Psoas muscle (tissue), 8 donors: ENCODE measurements at places on chromosomes 12 and 14.
A peak's percentile ranks its signal among the peaks of the same experiment; 100 is the strongest.

GRCh38 chr12:56257491-56258067 is 605 bp downstream of the ANKRD52 start:
- H3K36me3 ChIP-seq, result peaks cover 44% of the 10 kb centered on the region
- DNase-seq, result no peak
- H3K4me1 ChIP-seq, result peaks cover 41% of the 10 kb centered on the region
- H3K4me3 ChIP-seq, result peak overlapping the region; percentile 97
- peak overlapping the region; percentile 89 for H3K27ac ChIP-seq
- no peaks in the 10 kb centered on the region for H3K27me3 ChIP-seq

DNA sequence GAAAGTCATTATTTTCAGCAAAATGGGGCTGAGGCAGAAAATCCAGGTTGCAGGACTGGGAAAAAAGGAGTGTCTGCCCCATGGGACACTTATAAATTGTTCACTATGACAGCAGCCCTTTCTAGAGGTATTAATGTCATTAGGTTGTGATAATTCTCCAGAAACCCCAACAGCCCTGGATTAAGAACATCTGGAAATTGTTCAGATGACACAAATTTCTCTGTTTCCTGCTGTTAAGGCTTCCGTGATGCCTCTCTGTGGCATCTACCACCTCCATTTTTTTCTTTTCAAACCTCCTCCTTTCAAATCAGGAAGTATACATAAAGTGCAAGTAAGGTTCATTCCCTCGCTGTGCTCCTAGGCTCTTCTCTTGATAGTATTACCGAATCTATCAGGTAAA is 25.6 kb downstream of the EGLN3 start:
- H3K36me3 ChIP-seq, result peaks cover 62% of the 10 kb centered on the region
- H3K27ac ChIP-seq, result no peak overlapping the region
- H3K27me3 ChIP-seq, result no peaks in the 10 kb centered on the region

GRCh38 chr14:64706593-64707193 is 2.5 kb downstream of the PLEKHG3 start:
- no peak for DNase-seq
- H3K4me3 ChIP-seq, result peak overlapping the region; percentile 89
- H3K27ac ChIP-seq, result peak overlapping the region; percentile 74
- no peaks in the 10 kb centered on the region for H3K36me3 ChIP-seq

DNA sequence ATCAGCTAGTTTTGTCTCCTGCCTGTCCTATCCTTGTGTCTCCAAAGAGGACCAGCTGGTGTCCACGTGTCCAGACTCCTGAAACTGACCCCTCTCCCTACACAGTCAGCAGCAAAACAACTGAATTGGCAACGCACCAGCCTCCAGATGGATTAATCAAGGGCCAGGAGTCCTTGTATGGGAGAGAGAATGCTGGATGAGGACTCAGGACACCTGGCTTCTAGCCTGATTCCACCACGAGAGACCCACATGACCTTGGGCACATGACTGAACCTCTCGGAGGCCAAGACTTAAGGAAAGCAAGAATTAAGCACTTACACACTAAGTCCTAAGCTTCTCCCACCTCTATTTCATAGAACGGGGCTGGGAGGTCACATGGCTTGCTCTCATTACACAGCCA is 60.4 kb upstream of the CMKLR1 start:
- no peak overlapping the region for H3K4me3 ChIP-seq
- H3K27ac ChIP-seq, result no peak overlapping the region
- H3K27me3 ChIP-seq, result no peaks in the 10 kb centered on the region

- H3K4me1 ChIP-seq, result no peaks in the 10 kb centered on the region
- DNase-seq, result peak; percentile 10
- H3K27ac ChIP-seq, result no peak overlapping the region
These were observed 55.4 kb downstream of the TMEM121 start for GRCh38 chr14:105581551-105582341.

GRCh38 chr12:117583677-117584225 is 222.3 kb upstream of the NOS1 start:
- H3K36me3 ChIP-seq, result no peaks in the 10 kb centered on the region
- no peaks in the 10 kb centered on the region for H3K4me1 ChIP-seq
- H3K4me3 ChIP-seq, result no peak overlapping the region
- H3K27ac ChIP-seq, result no peak overlapping the region

DNA sequence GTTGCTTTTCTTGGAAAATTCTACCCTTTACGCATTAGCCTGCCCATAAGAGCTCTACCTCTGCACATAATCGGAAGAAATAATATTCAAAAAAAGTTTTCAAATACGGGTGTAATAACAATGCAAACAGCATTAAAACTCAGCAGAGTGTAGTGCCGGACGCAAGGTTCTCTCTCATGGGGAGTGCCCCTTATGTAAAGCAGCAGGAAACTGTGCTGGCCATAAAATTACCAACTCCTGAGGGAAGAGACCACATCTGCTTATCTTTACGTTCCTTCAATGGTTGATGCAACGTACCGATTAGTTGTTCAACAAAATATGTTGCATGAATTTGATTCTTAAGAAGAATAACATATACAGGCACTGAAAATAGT is 118.7 kb upstream of the TMCC3 start:
- no peaks in the 10 kb centered on the region for H3K27me3 ChIP-seq
- no peak for DNase-seq
- no peak overlapping the region for H3K4me3 ChIP-seq
- no peak overlapping the region for H3K27ac ChIP-seq
- H3K36me3 ChIP-seq, result no peaks in the 10 kb centered on the region
- H3K4me1 ChIP-seq, result no peaks in the 10 kb centered on the region

GRCh38 chr14:73695997-73696396 is 18.2 kb downstream of the PNMA1 start:
- no peaks in the 10 kb centered on the region for H3K4me1 ChIP-seq
- no peak for DNase-seq
- H3K27me3 ChIP-seq, result no peaks in the 10 kb centered on the region
- H3K36me3 ChIP-seq, result peaks cover 26% of the 10 kb centered on the region
- no peak overlapping the region for H3K4me3 ChIP-seq

DNA sequence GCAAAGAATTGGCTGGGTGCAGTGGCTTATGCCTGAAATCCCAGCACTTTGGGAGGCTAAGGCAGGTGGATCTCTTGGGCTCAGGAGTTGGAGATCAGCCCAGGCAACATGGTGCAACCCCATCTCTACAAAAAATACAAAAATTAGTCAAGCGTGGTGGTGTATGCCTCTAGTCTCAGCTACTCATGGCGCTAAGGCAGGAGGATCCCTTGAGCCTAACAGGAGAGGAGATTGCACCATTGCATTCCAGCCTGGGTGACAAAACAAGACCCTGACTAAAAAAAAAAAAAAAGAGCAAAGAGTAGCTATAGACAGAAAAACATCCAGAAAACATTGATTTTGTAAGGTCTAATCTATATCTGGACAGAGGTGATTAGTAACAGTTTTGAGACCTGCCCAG is 25.0 kb downstream of the KIF21A start:
- H3K27ac ChIP-seq, result no peak overlapping the region
- H3K36me3 ChIP-seq, result no peaks in the 10 kb centered on the region
- no peaks in the 10 kb centered on the region for H3K27me3 ChIP-seq
- H3K4me3 ChIP-seq, result no peak overlapping the region
- H3K4me1 ChIP-seq, result peaks cover 6% of the 10 kb centered on the region

DNA sequence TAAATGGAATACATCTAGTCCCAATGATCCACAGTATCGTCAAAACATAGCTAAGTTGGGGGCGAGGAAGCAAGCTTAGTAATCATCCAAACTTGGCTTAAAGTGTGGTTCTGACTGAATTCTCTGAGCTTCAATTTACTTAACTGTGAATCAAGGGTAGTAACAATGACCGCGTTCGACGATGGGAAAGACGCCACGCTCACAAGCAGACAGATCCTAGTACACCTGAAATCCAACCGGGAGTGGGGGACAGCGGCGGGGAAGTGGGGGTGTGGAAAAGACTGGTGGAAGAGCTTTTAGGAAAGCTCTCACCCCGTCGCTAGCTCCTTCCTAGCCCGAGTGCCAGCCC is 433 bp downstream of the COX16 start:
- DNase-seq, result no peak
- peak overlapping the region; percentile 81 for H3K4me3 ChIP-seq
- H3K4me1 ChIP-seq, result peaks cover 36% of the 10 kb centered on the region
- peak overlapping the region; percentile 82 for H3K27ac ChIP-seq

- H3K4me1 ChIP-seq, result no peaks in the 10 kb centered on the region
- H3K27me3 ChIP-seq, result no peaks in the 10 kb centered on the region
- H3K4me3 ChIP-seq, result no peak overlapping the region
These were observed 33.1 kb downstream of the C12orf42 start for GRCh38 chr12:103462675-103463074.

- no peak for DNase-seq
- no peak overlapping the region for H3K27ac ChIP-seq
- no peaks in the 10 kb centered on the region for H3K36me3 ChIP-seq
- H3K27me3 ChIP-seq, result no peaks in the 10 kb centered on the region
These were observed 19.7 kb downstream of the FGD4 start for GRCh38 chr12:32418903-32419519.

DNA sequence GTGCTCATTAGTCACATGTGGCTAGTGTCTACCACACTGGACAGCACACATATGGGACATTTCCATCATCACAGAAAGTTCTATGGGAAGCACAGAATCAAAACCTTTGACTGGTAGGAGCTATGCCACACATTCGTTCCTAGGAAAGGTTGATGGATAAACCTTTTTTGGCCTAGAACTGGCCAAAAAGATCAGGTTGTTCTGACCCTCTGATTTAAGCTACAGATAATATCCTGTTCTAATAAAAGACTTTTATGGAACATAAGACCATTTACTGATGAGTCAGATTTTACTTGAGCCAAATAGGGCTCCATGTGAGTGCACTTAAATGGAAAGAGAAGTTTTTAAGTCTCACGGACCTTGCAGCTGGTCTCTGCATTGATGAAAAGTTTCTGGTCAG is 143.2 kb downstream of the SLC15A4 start:
- no peak overlapping the region for H3K4me3 ChIP-seq
- no peak for DNase-seq
- no peaks in the 10 kb centered on the region for H3K36me3 ChIP-seq
- no peak overlapping the region for H3K27ac ChIP-seq

DNA sequence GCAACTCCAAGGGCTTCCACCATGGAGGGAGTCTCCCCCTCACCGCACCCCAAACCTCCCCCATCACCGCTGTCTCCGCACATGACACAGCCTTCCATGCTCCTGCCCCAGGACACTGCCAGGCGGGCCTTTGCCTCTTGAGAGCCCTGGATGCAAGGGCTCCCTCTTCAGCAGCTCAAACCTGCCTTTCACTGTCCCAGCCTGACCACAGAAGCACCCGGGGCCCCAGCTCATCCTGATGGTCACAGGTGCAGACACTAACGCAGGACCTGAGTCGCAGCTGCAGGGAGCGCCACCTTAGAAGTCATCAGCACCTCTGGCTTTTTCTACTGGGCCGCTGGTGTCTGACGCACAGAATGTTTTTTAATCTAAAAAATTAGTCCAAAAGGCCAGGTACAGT is 54.0 kb downstream of the SYNE3 start:
- peaks cover 28% of the 10 kb centered on the region for H3K4me1 ChIP-seq
- H3K4me3 ChIP-seq, result no peak overlapping the region
- no peak for DNase-seq
- no peak overlapping the region for H3K27ac ChIP-seq

GRCh38 chr12:51890511-51891171 is 2.7 kb downstream of the ANKRD33 start:
- H3K36me3 ChIP-seq, result no peaks in the 10 kb centered on the region
- no peak for DNase-seq
- H3K27me3 ChIP-seq, result no peaks in the 10 kb centered on the region

DNA sequence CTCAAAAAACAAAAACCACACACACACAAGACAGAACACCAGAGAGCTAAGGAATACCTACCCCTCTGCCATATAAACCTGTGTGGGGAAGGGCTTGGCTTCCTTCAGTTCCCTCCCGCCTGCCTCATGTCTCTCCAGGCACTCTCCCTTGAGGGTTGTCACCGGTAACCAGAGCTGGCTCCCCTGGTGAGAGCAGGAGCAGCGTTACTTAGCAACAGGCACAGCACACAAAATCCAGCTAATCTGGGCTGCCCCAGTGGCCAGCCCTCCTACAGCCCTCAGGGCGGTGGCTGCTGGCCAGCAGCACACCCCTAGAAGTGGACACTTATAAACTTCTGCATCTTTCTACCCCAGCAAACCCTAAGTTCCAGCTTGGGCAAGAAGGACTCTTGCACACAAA is 21.6 kb upstream of the NR4A1 start:
- DNase-seq, result peak; percentile 78
- no peaks in the 10 kb centered on the region for H3K36me3 ChIP-seq
- peak overlapping the region; percentile 48 for H3K27ac ChIP-seq
- H3K27me3 ChIP-seq, result no peaks in the 10 kb centered on the region
- peaks cover 57% of the 10 kb centered on the region for H3K4me1 ChIP-seq

DNA sequence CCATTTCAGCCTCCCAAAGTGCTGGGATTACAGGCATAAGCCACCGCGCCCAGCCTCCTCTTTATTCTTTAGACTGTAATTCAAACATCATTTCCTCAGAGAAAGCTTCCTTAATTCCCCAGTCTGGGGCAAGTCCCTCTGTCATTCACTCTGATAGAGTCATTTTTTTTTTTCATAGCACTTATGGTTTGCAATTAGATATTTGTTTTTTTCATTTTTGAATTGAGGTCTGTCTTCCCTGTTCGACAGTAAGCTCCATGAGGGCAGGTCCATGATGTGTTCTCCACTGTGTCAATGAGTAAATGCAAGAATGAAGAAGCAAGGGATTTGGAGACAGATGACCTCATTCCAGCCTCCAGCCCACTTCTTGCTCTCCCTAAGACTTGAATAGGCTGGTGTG is 12.1 kb downstream of the ASIC1 start:
- no peak overlapping the region for H3K4me3 ChIP-seq
- no peaks in the 10 kb centered on the region for H3K36me3 ChIP-seq
- no peaks in the 10 kb centered on the region for H3K4me1 ChIP-seq
- no peak overlapping the region for H3K27ac ChIP-seq

DNA sequence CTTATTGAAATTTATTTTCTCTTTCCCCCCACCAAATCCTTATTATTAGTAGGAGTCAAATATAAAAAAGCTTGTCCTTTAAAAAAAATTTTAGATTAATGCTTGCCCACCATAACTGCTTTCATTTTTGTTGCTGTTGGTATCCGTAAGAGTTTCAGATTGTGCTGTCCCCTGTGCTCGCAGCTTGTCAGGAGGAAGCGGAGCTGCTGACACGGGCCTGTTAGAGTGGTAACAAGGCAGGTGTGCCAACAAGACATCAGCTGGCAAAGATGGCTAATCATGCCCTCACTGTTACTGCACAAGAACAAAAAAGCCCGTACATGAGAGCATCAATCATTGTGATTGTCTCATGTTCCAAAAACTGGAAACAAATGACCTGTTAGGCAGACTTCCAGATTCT is 148.4 kb downstream of the ALG10B start:
- no peaks in the 10 kb centered on the region for H3K4me1 ChIP-seq
- H3K36me3 ChIP-seq, result no peaks in the 10 kb centered on the region
- H3K27ac ChIP-seq, result no peak overlapping the region
- DNase-seq, result no peak
- H3K27me3 ChIP-seq, result no peaks in the 10 kb centered on the region
- no peak overlapping the region for H3K4me3 ChIP-seq

DNA sequence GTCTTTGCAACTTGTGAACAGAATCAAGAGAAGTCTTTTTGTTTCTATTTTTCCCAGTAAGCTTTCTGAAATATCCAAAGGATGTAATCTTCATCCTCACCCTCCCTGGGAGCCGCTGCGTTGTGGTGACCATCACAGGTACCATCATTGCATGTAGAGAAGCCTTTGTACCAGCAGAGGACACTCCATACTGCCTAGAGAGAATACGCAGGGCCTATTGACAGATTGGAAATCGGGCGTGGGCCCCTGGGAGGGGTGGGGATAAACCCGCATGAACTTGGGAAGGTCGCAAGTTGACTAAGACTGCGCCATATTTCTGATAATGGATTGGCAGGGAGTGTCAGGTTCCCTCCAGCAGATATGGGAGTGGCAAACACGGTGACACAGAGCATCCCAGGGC is 12.7 kb downstream of the KRT1 start:
- H3K27ac ChIP-seq, result no peak overlapping the region
- no peaks in the 10 kb centered on the region for H3K4me1 ChIP-seq
- DNase-seq, result no peak
